ENCODE measurements at places on chromosomes 11 and 22.

DNA sequence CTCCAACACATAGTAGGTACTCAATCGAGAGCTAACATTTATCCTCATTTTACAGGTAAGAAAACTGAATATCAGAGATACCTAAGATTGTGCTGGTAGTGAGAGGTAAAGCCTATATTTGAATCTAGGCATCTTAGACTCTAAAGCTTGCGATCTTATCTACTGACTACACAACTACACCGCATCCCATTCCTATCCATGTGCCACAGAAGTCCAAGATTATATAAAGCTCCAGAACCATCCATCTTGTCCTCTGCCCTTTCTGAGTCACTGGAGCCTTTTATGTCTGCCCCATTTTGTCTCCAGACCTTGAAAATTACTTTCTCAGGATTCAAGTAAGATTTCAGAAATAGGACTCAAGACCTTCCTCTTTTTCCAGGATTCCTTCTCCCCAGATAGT lies 84.4 kb downstream of the OR5AK2 start:
- no peak for DNase-seq

DNA sequence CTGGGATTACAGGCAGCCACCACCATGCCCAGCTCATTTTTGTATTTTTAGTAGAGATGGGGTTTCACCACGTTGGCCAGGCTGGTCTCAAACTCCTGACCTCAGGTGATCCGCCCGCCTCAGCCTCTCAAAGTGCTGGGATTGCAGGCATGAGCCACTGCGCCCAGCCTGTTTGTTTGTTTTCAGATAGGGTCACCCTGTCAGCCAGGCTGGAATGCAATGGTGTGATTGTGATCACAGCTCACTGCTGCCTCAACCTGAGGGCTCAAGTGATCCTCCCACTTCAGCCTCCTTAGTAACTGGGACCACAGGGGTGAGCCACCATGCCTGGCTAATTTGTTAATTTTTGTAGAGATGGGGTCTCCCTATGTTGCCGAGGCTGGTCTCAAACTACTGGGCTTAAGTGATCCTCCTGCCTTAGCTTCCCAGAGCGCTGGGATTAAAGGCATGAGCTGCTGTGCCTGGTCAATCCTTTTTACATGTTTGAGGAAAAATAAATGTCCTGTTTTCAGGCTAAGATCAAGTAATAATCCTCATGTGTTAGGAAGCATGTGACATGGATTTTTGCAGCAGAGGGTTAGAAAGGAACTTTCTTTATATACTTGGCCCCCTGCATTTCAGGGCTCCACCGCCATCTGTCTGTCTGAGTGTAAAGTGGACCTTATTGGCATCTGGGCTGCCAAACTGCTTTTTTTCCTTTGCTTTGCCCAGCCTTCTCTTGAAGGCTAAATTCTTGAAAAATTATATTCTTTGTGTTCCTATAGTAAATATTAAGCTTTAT lies 4.8 kb upstream of the SLC3A2 start:
- no peak for DNase-seq

DNA sequence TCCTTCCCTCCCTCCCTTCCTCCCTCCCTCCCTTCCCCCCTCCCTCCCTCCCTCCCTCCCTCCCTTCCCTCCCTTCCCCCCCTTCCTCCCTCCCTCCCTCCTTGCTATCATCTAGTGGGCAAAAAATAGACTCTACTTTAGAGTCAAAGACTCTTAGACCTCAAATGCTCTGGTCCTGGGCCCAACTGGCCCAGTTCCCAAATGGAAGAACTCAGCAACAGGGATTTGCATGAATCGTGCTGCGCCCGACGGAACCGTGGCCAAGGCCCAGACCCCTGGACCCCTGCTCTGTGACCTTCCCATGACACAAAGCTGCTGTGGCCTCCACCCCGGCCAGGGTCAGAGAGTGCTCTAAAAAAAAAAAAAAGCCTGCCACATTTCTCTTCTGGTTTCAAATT lies 97.4 kb downstream of the WNT7B start:
- DNase-seq: no peak

DNA sequence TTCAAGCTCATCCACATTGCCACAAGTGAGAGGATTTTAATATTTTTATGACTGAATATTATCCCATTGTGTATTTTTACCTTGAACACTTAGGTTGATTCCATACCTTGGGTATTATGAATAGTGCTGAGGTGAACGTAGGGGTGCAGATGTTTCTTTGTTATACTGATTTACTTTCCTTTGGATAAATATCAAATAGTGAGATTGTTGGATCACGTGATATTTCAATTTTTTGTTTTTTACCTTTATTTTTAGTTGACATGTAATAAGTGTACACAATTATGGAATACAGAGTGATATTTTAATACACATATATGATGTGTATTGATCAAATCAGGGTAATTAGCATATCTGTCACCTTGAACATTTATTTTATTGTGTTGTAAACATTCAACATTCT lies 8.1 kb downstream of the OR10W1 start:
- no peak for DNase-seq

- DNase-seq: no peak
These were observed 44.0 kb upstream of the C11orf87 start for GRCh38 chr11:109378034-109378433.
